ENCODE measurements at places on chromosomes 12 and 14.
A peak's percentile ranks its signal among the peaks of the same experiment; 100 is the strongest.

DNA sequence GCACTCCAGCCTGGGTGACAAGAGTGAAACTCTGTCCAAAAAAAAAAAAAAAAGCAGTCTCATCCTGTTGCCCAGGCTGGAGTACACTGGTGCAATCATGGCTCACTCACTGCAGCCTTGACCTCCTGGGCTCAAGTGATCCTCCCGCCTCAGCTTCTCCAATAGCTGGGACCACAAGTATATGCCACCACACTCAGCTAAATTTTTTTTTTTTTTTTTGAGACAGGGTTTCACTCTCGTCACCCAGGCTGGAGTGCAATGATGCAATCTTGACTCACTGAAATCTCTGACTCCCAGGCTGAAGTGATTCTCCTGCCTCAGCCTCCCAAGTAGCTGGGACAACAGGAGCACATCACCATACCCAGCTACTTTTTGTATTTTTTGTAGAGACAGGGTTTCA is 5.2 kb upstream of the CNPY2 start:
- no peak for DNase-seq

DNA sequence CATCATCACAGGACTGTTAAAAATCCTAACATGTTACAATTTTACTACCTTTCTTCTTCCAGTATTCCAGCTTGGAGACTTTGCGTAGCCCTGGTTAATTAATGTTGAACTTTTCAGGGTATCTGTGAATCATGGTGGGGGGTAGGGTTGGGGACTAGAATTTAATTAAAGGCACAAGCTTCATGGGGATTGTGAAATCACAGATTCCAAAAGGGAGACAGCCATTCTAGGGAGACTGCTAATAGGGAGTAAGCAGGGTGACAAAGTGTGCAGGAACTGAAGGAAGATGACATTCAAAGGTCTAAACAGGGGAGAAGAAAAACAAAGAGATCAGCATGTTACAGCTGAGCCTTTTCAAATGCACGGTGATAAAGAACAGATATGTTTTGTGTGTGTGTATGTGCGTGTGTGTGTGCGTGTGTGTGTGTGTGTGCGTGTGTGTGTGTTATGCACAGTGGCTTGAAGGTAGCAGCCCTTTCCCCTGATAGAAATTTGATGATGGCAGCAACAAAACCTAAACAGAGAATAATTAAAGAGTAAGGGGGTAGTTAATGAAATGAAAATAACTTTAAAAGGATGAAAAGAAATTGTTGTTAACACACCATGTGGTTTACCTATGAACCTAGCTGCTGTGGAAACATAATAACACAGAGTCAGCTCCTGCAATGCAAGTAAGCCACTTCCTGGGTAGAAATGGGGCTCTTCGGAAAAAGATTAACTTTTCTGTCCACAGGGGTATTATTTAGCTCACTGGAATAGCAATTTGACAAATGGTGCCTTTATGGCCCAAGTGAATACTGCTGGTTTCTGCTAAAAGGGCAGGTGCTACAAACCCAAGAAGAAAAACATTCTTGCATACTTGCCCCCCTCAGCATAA is 581.7 kb downstream of the DIO2 start:
- no peak for DNase-seq

DNA sequence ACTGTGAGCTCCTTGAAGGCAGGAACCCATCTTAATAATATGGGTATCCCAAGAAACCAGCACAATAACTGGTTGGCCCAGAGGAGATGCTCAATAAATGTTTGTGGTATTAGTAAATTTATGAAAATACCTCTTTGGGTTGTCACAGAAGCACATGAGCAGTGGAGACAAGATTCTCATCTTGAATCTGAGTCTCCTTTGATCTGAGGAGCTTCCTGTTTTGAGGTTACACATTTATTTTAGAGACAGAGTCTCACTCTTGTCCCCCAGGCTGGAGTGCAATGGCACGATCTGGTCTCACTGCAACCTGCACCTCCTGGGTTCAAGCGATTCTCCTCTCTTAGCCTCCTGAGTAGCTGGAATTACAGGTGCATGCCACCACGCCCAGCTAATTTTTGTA is 247.4 kb downstream of the NRXN3 start:
- no peak for DNase-seq

DNA sequence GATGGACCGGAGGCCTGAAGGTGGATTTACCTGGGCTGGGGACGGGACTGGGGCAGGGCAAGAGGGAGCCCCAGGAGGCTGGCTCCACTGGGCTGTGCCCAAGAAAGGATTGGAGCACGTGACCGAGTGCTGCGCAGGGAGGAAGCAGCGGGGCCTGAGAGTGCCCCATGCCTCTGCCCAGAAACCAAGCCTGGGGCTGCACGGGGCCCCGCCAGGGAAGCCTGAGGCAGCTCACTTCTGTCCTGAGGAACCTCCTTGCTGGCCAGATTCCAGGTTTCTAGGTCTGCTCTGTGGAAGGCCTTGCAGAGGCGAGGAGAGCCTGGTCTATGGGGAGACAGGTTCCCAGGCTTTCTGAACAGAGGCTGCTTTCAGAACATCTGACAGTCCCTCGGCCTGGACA is 10.4 kb downstream of the NGB start:
- no peak for DNase-seq

- DNase-seq: no peak
Measured at GRCh38 chr12:70609203-70609602, 28.0 kb downstream of the PTPRB start.

DNA sequence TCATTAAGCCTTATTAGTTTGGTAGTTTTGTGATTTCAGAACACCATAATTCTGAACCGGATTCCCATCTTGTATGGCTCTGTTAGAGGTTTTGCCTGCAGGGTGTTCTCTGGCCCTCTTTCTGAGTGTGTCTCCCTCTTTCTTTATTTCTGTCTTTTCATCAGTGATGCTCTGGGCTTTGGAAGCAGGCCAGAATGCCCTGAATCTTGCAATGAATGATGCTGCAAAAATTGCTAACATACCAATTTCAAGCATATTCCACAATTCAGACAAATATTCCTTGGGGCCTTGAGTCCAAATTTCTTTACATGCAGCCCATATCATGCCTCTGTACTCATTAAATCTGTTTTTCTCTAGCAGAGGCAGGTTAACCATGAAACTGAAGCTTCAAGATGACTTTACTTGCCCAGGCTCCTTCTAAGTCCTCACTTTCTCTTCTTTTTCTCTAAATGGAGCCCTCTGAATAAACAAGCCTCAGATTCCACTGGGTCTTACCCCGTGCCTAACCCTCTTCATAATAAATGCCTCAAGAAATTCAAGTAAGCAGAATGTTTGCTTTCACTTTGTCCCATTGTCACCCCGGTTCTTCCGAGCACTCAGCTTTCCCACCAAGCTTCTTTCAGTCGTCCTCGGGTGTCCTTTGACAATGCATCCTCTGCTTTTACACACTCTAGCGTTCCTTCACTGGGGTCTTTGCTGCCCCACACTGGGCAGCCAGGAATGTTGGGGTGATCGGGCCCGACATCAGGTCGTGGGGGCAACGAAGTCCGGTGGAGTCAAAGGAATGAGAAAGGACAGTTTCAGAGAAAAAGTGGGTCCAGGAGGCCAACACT is 78.8 kb upstream of the SLC38A4 start:
- DNase-seq: no peak

- DNase-seq: no peak
Measured at GRCh38 chr12:59472273-59472672, 123.6 kb upstream of the SLC16A7 start.

DNA sequence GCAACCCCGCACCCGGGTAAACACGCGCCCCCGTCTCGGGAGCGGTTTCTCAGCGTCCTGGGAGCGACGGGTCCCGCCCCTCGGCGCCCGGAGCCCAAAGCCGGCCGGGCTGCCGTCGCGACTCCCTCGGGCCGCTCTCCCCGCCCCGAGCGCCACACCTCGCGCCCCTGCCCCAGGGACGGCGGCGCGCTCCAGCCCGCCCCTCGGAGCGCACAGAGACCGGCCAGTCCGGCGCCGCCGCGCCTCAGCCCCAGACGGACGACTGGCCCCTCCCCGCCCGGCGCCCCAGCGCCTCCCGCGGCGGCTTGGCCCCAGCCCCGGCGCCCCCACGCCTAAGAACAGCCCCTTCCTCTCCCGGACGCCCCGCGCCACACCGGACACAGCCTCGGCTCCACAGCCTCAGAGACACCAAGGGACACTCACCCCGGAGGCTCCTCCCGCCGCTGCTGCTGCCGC is 411 bp downstream of the BTBD7 start:
- DNase-seq: peak; percentile 5

GRCh38 chr12:132171293-132171967 is 27.2 kb downstream of the NOC4L start:
- no peak for DNase-seq

DNA sequence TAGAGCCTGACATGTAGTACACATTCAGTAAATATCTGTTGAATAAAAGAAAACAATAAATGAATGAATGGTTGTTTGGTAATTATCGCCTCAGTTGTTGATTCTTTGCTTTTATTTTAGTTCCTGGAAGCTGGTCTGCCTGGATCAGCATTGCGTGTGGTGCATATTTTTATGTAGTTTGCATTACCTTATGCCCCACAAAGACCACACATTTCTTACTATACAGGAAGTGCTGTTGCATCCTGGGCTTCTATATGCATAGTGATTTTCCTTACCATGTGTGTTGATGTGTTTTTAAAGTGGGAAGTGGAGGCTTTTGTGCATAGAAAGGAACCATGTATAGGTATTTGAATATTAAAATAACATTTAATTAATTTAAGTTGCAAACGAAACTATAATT is 43.6 kb downstream of the DYRK2 start:
- DNase-seq: no peak

- no peak for DNase-seq
Measured at GRCh38 chr12:132624910-132625630, 6.5 kb downstream of the P2RX2 start.

GRCh38 chr12:117685110-117685926 is 283.5 kb downstream of the KSR2 start:
- peak; percentile 42 for DNase-seq

- DNase-seq: no peak
Measured at GRCh38 chr14:89486961-89487360, 69.9 kb upstream of the FOXN3 start.

GRCh38 chr14:94388384-94389103 is at the start of gene SERPINA1:
Gene SERPINA1 (minus strand): TSS chr14:94388602. CDS start chr14:94383237, 5,365 bp downstream.
- DNase-seq: peak; percentile 35

- DNase-seq: peak; percentile 76
Measured at GRCh38 chr14:77099425-77100167, 1.5 kb downstream of the CIPC start.

DNA sequence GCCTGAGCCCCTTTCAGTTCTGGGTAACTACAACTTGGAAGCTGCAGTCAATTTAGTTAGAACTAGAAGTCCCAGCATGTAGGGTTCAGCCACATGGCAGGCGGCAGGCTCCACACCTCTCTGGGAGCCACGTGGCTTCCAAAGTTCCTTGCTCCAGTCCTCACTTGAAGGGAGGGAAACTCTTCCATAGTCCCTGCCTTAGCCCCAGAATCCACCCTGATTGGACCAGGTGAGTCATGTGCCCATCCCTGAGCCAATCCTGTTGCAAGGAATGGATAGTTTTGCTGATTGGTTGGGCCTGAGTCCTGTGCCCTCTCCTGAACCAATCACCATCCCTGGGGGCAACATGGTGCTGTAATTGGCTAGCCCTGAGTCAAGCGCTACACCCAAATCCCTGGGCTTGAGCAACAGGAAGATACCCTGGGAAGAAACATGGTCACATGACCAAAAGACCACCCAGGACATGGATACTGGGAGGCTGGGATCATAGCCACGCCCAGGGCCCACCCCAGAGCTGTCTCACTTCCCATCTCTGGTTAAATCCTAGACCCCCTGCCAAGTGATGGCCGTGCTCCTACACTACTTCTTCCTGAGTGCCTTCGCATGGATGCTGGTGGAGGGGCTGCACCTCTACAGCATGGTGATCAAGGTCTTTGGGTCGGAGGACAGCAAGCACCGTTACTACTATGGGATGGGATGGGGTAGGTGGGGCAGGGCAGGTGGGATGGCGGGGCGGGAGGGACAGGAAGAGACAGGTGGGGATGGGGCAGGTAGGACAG is 154.7 kb downstream of the ADGRD1 start:
- no peak for DNase-seq

GRCh38 chr14:103104389-103104653 is 9.8 kb downstream of the EXOC3L4 start:
- DNase-seq: no peak

DNA sequence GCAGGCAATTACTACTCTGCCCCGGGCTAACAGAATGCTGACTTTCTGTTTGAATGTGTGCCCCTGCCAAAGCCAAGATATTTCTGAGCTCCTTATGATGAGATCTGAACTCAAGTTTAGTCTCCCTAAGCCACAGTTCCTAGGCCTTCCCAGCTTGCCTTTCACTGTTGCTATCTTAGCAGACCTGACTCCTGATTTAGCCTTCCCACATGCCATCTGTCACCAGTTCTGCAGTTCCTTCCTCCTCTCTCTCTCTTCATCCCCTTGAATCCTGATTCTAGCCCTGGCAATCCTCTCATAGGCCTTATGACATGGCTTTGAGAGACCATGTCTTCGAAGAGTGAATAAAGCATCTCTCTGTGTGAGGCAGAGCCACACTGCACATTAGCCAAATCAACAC is 12.5 kb upstream of the SAMD4A start:
- no peak for DNase-seq

DNA sequence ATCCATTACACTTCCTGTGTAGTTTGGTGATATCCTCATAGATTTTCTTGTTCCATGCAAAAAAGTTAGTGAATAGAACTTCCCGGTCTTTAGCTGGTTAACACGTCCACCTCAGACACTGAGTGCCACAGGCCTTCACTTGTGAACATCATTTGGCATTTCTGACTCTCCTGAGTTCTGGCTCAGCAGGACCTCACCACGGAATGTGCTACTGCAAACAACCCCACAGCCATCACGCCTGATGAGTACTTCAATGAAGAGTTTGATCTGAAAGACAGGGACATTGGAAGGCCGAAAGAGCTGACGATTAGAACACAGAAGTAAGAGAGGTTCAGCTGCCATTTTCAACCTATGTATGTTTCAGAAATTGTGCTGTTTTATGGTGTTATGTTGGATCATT is 20.0 kb downstream of the C12orf76 start:
- DNase-seq: no peak

GRCh38 chr12:113464852-113465719 is 6.6 kb downstream of the LHX5 start:
- no peak for DNase-seq

DNA sequence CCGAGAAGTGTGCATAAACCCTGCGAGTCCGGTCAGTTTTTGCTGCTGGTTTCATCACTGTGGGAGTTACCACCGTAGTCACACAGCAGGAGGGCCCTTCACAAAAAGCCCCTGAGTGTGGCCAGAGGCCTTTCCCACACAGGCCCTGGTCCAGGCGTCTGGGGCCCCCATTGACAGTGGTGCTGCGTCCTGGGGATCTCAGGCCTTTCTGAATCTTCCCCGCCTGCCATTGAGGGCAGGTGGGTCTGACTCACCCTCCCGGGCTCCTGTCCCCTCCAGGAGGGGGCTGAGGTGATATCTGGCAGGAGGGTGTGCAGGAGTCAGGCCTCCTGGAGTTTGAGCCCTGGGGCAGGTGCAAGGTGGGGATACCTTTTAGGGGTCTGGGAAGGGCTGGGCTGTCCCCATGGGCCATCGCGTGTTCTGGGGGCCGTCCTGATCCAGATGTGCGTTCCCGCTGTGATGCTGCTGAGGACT is 358.5 kb downstream of the TMEM121 start:
- DNase-seq: no peak

- no peak for DNase-seq
Measured at GRCh38 chr12:7042842-7043241, 17.7 kb upstream of the C1S start.
